GM13976 (cell line): ENCODE measurements at places on chromosomes 6 and 20.
A peak's percentile ranks its signal among the peaks of the same experiment; 100 is the strongest.

DNA sequence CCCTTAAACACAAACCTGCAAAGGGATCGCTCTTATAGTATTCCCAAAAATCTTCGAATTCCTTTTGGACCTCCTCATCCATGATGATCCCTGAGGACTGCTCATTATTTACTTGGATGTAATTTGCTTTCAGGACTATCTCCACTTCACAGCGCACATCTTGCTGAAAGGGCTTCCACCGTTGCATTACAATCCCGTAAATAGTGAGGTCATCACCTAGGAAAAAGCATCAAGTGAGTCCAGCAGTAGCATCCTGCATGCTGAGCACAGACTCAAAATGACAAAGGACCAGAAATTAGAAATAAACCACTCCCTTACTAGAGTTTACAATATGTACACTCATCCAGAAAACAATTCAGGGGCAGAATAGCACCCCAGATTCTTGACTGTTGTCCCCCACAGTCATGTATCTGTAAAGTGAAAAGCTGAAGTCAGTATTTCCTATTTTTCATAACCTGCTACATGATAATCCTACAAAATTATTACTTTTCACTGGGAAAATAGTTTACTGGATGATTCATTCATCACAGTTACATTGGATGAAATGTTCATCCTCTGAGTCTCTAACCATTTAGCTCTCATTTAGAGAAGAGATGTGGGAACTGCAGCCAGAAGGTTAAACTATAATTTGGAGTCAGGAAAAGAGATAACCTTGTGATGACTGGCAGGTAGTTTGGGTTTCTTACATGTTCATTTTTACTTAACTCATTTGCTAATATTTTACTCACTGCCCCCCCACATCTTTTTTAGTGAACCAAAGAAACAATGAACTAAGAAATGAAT is 17.2 kb downstream of the MCM9 start:
- DNase-seq, result no peak

DNA sequence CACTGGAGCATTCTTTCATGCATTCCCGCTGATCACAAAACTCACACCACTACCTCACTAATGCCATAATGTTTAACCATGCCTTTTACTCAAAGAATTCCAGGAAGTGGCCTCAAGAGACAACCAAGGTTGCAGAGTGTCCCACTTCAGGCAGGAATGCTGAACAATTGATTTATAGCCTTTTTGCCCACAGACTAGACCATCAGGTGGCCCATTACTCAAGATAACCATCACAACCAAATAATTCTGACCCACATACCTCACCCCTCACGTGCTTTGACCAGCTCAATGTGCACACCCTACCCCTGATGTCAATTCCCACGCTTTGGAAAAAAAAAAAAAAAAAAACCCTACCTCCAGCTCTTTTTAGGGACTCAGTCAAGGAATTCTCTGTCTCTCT is 220.6 kb upstream of the UFL1 start:
- DNase-seq, result no peak

GRCh38 chr20:15455279-15455678 is 1117.9 kb upstream of the FLRT3 start:
- DNase-seq, result no peak

DNA sequence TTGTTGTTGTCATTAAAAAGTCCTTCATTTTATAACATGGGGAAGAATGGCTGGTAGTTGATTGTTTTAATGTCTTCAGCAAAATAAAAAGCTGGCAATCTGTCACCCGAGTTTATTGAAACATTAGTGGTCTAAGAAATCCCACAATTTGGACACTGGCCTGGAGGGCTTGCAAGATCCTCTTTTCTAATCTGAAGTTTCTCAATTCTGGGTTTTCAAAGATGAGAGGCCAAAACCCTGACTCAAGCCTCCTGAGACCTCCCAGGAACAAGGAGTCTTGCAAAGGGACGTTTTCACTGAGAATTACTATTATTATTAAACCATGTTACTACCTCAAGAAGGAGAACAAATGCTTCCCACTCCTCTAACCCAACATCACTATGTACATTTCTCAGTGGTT is 19.5 kb downstream of the MAP1LC3A start:
- no peak for DNase-seq

GRCh38 chr6:146881228-146882181 is 282.7 kb downstream of the ADGB start:
- DNase-seq, result no peak

GRCh38 chr6:45892696-45893245 is 122.9 kb downstream of the CLIC5 start:
- no peak for DNase-seq

DNA sequence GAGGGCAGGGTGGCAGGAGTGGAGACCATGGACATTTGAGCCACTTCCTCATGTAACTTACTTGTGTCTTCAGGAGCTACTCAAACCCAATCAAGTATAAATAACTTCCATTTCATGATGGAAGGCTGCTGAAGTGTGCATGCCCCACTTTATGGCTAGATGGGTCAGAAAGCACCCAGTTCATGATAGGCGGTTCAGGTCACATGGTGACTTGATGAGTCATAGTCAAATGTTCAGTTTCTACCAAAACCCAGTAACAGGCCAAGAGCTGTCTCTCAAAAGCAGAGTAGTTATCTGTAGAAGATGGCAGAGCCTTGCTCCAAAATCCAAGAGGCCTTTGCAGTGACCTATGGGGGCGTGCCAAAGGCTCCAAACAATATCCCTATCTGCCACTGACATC is 133.7 kb upstream of the TENT5A start:
- no peak for DNase-seq

DNA sequence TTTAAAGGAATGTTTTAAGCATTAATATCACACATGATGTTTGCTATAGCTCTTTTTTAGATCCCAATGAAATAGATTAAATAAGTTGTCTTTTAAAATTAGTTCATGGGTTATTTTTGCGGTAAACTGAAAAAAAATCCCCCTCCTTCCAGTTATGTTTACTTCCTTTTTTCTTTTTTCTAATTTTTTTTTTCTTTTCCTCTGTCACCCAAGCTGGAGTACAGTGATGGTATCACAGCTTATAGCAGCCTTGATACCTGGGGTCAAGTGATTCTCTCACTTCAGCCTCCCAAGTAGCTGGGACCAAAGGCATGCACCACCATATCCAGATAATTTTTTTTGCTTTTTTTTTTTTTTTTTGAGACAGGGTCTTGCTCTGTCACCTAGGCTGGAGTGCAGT is 17.8 kb upstream of the SCAF8 start:
- DNase-seq, result no peak

- no peak for DNase-seq
These were observed 72.3 kb upstream of the NCOA3 start for GRCh38 chr20:47429409-47429808.

DNA sequence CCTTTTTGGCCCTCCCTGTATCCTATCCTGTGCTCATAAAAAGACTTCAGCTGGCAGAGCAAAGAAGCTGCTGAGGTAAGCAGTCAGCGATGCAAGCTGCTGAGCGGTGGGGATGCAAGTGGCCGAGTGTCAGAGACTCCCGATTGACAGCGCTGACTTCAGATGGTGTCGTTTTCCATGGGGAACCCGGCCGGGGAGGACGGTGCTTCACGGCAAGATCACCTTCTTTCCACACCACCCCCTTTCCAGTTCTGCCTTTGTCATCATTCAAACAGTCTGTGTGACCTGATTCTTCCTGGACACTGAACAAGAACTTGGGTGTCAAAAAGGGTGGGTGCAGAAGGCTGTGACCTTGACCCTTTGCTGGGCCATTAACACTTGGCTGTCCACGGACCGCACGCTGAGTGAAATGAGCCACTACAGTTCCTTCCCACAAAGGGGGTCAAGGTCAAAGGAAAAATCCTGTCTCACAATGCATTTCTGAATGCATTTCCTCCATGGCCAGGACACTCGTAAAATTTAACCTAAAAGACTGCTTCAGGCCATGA is 52.9 kb upstream of the UNC93A start:
- DNase-seq, result no peak

DNA sequence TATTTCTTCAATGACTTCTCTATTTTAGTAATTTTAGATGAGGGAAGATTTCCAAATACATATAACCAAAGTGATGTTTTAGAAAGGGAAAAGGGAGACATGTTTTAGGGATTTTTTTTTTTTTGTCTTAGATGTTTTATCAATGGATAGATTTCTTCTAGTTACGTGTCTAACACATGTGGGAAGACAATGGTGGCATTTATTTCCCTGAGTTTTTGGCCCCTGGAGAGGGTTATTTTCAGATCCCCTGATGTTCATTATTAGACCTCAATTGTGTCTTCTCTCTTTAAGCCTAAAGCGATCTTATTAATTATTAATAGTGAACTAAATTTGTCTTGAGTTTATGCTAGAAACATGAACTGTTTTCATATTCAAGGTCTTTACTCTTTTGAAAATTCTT is 30.3 kb downstream of the TRMT11 start:
- DNase-seq, result no peak

DNA sequence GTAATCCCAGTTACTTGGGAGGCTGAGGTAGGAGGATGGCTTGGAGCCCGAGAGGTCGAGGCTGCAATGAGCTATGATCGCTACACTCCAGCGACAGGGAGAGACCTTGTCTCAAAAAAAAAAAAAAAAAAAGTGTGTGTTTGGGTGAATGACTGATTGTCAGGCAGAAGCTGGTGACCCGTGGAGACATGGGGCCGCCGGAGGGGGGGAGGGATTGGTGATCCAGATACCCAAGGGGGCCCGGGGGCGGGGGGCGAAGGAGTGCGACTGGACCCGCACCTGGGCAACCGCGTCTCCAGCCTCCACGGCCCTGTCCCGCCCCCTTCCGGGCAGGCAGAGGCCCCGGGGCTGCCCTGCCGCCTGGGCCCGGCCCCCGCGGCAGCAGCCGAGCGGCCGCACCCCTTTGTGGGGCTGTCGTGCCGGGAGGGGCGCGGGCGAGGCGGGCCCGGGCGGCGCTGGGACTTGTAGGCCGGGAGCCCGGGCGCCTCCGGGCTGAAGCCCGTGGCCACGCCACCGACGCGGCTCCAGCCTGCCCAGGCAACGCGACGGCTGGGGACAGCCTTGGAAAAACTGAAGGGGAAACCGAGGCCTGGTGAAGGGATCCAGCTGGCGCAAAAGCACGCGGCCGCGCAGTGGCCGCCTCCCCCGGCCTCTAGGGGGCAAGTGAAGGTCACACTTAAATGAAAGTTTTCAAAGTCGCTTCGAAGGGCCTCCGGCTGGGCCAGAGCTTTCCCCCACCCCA is 2.1 kb upstream of the RBM38 start:
- peak; percentile 87 for DNase-seq

- no peak for DNase-seq
These were observed 12.4 kb downstream of the KIAA1755 start for GRCh38 chr20:38248133-38248532.

GRCh38 chr6:120556491-120556890 is 777.8 kb downstream of the TBC1D32 start:
- DNase-seq, result no peak

DNA sequence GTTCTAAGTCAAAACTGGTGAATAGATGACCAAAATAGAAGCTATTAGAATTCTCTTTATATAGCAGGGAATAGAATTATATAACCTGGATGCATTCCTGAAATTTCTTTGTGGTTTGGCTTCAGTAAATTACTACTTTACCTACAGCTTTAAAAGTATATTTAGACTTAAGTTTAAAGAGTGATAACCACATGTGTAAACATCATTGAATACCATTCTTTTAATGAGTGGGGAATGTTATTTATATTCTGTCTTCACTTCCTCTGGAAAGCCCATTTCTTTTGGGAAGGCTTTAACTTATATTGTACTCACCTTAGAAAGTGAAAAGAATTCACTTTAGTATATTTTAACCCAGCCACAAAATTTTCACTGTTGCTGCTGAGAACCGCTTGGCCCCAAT is 39.1 kb downstream of the PLEKHG1 start:
- no peak for DNase-seq
